ENCODE measurements at places on chromosomes 16 and 17.

DNA sequence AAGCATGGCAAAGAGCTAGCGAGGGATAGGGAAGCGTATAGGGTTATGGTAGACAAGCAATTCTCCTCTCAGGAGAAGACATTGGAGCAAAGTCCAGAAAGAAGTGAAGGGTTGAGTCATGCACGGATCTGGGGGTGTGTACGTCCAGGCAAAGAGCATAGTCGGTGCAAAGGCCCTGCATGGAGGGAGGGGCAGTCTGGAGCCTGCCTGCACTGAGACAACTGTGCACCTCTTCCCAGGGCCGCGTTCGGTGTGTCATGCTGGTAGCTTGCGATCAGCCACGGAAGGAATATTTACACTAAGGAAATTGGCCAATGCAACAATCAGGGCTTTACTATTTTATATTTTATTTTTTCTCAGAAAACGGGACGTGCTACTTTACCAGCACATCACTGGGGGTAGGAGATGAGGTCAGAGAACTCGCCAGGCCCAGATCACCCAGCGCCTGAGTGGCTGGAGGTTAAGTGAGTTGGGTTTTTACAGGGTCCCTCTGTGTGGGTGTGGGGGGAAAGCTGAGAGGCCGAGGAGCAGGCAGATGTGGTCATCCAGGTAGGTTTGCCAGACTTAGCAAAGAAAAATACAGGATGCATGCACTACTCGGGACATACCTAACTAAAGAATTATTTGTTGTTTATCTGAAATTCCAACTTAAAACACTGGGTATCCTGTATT, 6.7 kb upstream of the B9D1 start:
- no peak for DNase-seq

GRCh38 chr17:73262676-73263642, 1.3 kb upstream of the CPSF4L start:
- no peak for DNase-seq

- DNase-seq = no peak
Measured at GRCh38 chr17:48441231-48441711, 11.3 kb upstream of the SKAP1 start.

GRCh38 chr17:47231334-47231733, 22.2 kb downstream of the MYL4 start:
- DNase-seq = no peak

- DNase-seq = no peak
Measured at GRCh38 chr17:40173091-40173777, 4.0 kb upstream of the RAPGEFL1 start.

DNA sequence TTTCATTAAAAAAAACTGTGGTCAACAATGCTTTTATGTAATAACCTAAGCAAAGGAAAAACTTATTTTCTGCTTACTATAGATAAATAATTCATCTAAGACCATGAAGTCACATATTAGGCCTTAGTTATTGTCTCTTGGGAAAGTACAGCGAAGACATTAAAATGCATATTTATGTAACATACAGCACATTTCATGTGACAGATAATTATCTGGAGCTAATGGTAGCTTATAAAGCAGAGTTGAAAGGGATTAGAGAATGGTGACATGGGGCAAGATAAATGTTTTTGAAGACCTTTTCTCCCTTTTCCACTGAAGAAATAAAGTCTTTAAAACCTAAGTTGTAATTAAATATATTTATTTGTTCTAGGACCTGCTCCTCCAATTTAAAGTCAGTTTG, 9.7 kb downstream of the MEIOC start:
- no peak for DNase-seq

DNA sequence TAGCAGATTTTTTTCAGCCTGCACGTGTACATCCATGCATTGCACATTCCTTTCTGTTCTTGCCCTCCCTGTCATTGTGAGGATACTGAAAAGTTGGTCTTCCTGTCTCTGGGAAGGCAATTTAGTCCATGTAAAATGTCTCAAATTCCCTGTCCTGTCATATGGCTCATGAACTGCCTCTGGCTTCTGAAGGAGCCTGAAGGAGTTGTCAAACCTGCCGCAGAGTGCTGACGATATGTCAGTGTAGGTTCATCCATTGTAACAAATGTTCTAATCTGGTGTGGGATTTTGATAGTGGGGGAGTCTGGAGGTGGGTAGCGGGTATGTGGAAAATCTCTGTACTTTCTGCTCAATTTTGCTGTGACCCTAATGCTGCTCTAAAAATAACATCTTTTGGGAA, 59.6 kb downstream of the YPEL2 start:
- DNase-seq = no peak

GRCh38 chr16:57607676-57608461, 20.6 kb upstream of the ADGRG1 start:
- DNase-seq = no peak

GRCh38 chr16:66152181-66152580, 214.3 kb upstream of the CDH5 start:
- DNase-seq = no peak

- no peak for DNase-seq
Measured at GRCh38 chr16:46687486-46687885, 1.5 kb downstream of the VPS35 start.

- no peak for DNase-seq
Measured at GRCh38 chr17:29177871-29178749, 2.1 kb downstream of the MYO18A start.

DNA sequence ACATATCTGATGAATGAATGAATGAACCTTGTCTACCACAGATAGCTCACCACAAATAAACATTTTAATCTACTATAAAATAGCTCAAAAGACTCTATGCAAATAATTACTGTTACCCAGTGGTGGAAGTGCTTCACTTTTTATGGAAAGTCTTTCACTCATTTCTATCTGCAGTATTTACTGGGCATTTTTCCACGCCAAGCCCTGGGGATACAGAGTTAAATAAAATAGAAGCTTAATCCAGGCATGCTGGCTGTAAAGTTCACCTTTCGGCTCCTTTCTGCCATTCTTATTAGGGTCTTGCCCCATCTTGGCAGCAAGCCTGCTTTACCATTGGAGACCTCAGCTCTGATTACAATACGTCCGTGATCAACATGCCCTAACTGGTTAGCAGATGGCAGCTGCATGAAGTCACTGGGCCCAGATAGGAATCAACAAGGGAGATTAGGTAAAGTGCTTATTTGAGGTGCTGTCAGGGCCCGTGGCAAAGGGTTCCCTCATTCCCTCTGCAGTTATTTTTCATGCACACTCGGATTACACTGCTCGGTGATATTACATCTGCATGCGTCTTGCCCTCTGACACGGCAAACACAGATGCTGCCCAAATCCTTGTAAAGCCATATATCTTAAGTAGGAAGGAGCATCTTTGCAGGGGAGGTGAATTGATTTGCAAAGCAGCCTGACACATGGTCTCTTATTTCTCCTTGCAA, 648.9 kb downstream of the WWOX start:
- no peak for DNase-seq

- no peak for DNase-seq
Measured at GRCh38 chr17:7703584-7704479, 1.2 kb upstream of the EFNB3 start.

DNA sequence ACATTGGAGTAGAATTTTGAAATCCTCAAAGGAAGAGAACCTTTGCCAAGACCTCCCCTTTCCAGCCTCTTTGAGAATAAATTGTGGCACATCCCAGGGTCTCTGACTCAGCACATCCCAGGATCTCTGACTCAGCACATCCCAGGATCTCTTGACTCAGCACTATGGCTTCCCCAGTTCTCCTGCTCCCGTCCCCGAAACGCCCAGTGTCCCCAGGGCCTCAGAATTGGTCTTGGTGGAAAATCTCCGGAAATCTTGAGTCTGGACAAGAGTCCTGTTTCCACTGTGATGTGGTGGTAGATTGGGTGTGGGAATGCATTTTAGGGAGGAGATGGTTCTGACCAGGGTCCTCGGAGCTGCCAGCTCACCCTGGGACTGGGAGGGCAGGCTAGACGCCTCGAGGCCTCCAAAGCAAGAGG, 19.2 kb downstream of the PLXDC1 start:
- DNase-seq = no peak

DNA sequence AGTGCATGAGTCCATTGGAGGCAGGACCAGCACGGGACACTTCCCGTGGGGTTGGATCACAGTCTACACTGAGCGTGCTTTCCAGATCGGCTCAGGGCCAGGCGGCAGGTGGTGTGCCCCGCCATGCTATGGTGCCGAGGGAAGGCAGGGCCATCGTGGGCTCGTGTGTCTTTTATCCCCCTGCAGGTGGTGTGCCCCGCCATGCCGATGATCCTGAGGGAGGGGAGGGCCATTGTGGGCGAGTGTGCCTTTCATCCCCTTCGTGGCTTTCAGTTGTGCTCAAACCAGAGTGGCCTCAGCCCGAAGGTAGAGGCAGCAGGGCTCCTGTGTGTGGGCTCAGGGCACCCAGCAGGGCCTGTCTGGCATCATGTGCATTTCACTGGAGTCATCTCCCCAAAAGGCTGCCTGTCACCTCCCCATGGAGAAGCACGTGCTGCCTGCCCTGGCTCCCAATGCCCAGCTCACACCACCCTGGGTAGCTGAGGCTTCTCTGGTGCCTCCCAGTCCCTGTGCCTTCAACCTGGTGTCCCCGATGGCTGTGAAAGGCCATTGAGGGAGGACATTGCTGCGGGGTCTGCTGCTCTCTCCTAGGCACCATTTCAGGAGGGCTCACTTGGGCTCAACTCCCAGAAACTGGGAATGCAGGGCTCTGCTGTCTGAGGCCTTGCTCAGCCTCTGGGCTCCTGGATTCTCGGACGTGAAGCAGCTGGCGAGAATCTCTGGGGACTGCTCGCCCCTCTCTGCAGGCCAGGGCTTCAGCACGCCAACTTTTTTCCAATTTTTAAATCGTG, 207.6 kb downstream of the NPIPB11 start:
- no peak for DNase-seq

GRCh38 chr16:22763437-22764080, 50.4 kb upstream of the HS3ST2 start:
- no peak for DNase-seq

DNA sequence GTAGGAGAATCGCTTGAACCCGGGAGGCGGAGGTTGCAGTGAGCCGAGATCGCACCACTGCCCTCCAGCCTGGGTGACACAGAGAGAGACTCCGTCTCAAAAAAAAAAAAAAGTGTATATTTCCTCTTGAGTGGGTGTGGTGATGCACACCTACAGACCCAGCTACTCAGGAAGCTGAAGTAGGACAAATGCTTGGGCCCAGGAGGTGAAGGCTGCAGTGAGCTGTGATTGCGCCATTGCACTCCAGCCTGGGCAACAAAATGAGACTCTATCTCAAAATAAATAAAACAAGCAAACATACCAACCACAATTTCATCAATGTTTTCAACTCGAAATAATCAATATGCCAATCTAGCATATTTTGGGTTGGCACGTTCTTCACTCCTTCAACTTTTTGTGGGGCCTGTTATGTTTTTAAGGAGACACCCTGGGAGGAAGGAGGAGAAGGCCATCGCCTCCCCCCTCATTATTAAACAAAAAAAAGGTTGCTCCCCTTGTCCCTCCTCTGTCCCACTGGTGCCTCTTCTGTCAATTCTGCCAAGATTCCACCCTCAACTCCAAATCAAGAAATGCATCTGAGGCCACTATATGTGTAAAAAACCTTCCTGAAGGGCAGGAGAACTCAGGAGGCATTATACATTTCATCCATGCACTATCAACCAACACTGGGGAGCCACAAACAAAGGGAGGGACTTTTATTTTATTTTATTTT, 52.4 kb upstream of the ATF7IP2 start:
- no peak for DNase-seq

GRCh38 chr17:64742326-64742725, 80.2 kb upstream of the SMURF2 start:
- DNase-seq = no peak

- no peak for DNase-seq
Measured at GRCh38 chr16:89324056-89325010, 106.8 kb downstream of the ZNF778 start.

DNA sequence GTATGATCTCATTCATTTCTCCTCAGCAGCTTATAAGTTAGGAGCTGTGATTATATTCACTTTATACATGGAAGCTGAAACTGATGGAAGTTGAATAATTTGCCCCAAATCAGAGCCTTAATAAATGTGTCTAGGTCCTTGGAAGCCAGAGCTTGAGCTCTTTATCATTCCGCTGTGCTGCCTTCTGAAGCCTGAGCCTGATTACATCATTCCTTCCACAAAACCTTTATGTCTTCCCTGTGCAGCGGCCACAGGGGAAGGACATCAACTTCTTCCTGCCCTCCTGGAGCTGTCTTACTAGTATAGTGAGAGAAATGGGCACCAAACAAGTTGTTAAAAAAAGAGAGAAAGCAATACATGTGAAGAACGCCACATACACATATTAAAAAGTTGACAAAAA, 6.8 kb downstream of the TNRC6C start:
- no peak for DNase-seq

- no peak for DNase-seq
Measured at GRCh38 chr16:54291656-54292487, 5.3 kb upstream of the IRX3 start.

DNA sequence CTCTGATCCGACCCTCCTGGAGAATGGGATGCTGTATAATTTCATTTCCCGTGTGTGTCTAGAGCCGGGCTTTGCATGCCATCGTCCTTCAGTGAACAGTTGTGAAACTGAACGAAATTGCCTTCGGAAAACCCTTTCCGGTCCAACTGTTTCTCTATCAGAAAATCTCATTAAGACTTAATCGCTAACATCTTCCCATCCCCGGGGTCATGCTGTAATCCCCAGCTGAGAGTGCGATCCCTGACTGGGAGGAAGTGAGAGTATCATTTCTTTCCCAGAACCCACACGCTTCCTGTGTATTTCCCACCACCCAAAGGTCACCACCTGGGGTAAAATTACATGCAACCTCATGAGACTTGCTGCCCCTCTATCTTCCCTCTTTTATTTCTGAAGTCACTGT, 75.6 kb upstream of the RBFOX1 start:
- DNase-seq = no peak

DNA sequence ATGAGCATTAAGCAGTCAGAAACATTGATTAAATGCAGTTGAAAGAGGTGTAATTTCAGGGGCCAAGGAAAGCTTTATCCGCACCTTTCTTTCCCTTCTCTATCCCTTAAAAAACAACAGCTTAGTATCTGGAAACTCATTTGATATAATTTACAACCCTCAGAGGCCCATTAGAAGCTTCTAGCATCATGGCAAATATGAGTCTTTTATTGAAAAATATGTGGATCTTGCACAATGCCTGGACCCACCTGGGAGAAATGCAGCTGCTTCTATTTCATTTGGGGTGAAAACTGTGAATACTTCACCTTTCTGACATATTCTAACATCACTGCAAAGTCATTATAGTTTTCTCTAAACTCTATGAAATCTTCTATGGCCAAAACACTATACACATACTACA, 492.2 kb upstream of the PSMD7 start:
- no peak for DNase-seq

GRCh38 chr16:23389201-23389600, 63.8 kb downstream of the COG7 start:
- DNase-seq = no peak

- no peak for DNase-seq
Measured at GRCh38 chr17:266701-267667, 85.5 kb upstream of the DOC2B start.

- no peak for DNase-seq
Measured at GRCh38 chr16:3745751-3746355, 28.5 kb upstream of the TRAP1 start.

- no peak for DNase-seq
Measured at GRCh38 chr16:1152651-1153259, at the start of gene CACNA1H. CACNA1H (plus strand) TSS chr16:1153106; CDS start chr16:1153738, 632 bp downstream.
